Hypothalamus (tissue), 51 donors: ENCODE measurements at places on chromosomes 4 and X.

GRCh38 chr4:116726523-116726922 is 358.9 kb downstream of the TRAM1L1 start:
- no peak for DNase-seq

GRCh38 chr4:137076908-137077307 is 455.4 kb downstream of the PCDH18 start:
- no peak for DNase-seq

GRCh38 chrX:50881028-50881427 is 29.5 kb upstream of the BMP15 start:
- no peak for DNase-seq

GRCh38 chrX:154380153-154380552 is 1.1 kb downstream of the EMD start:
- DNase-seq = no peak

DNA sequence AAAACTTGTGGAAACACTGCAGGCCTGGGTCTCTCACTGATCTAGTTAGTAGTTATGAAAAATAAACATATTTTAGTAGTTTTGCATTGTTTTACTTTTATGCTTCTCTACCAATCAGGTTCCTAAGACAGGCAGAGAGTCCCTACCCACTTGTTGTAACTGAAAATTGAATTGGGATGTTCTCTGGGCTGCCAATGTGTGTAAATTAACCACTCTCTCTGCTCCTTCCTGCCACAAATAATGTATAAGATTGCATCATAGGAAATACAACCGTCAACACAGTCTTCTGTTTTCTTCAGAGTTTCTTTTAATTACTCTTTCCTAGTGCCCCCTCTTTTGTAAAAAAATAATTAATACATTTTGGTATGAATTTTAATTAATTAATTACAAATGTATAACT is 677.3 kb downstream of the FSTL5 start:
- no peak for DNase-seq

GRCh38 chrX:115393271-115393670 is 103.8 kb downstream of the LUZP4 start:
- DNase-seq = no peak

- no peak for DNase-seq
Observed at GRCh38 chr4:785332-786073, 40.4 kb downstream of the CPLX1 start.

GRCh38 chrX:65731684-65732289 is 64.3 kb downstream of the MSN start:
- no peak for DNase-seq

DNA sequence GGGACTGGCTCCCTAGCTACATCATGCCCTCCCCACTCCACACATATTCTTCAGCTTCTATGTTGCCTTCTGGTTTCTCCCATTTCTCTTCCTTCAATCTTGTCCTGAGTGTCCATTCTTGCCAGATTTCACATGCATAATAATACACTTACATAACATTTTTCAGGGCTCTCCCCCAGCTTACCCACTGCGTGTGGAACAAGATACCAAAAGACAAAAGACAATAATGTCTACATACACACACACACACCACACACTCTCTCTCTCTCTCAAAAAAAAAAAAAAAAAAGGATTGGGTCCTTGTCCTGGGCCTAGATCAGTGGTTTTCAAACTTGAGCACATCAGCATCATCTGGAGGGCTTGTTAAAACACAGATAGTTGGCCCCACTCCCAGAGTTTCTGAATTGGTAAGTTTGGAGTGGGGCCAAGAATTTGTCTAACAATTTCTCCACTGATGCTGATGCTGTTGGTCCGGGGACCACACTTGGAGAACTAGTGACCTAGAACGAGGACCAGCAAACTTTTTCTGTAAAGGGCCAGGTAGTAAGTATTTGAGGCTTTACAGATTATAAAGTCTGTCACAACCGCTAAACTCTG is 6.5 kb upstream of the SMARCA1 start:
- DNase-seq = no peak

GRCh38 chr4:15027921-15028435 is 25.7 kb downstream of the CPEB2 start:
- no peak for DNase-seq

GRCh38 chrX:16946971-16947562 is 609 bp downstream of the REPS2 start:
- DNase-seq = no peak

- no peak for DNase-seq
Observed at GRCh38 chr4:133131829-133132460, 17.1 kb upstream of the PCDH10 start.

DNA sequence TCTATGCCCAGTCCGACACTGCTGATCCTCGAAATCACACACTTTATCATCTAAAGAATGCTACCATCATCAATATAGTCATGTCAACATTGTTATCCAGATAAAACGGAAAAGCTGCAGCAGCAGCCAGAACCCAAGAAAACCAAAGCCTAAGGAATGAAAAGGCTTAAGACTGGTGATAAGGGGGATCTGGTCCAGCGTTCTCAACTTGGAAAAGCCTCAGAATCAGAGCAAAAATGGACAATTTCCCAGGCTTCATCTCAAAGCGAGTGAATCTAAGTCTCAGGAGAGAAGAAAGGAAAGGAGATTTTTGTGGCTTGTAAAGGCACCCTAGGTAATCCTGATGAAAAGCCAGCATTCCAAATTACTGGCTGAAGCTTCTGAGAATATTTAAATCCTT is 8.2 kb downstream of the ZNF518B start:
- no peak for DNase-seq

- no peak for DNase-seq
Observed at GRCh38 chr4:101081695-101082369, 265.5 kb downstream of the PPP3CA start.

GRCh38 chr4:38818441-38818976 is 13.9 kb upstream of the TLR1 start:
- DNase-seq = no peak

DNA sequence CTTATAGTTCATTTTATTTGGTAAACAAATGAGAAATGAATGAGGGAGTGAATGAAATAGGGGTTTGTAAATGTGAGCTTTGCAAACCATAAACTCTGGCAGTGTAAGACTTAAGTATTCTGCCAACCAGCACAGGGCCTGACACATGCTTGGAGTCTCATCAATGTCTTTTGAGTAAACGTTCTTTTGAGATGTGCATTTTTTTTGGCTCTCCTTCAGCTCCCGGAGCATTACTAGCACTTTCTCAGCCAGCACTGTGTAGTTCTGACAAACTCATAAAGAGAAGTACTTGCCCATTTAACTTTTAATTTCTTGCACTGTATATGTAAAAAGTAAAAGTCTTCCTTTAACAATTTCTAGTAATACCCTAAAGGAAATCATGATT is 245.3 kb downstream of the HS3ST1 start:
- DNase-seq = no peak

- no peak for DNase-seq
Observed at GRCh38 chrX:20693078-20693477, 426.4 kb upstream of the RPS6KA3 start.

DNA sequence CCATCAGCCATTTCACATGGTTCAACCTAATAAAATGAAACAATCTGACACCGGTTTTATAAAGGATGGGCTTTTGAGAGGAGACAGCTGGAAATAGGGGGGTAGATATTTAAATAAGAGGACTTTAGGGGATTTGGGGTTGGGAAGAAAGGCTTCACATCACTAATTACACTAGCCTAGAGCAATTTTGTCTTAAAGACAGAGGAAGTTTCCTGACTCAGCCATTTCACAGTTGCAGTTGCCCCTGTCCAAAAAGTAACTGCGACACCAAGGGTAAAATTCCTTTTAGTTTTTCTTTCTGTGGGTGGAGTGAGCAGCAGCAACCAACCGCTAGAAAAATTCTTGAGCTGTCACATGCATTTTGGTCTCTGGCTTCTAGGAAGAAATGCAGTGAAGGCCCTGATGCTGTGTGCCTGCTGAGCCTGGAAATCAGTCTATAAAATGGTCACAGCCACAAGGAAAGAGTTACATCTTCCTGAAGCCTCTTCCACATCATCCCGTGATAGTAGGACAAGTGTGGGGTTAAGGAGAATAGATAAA is 233.6 kb downstream of the ZNF674 start:
- no peak for DNase-seq
